A549 treated with RU486 at 1 μM for 4 hours (cell line): ENCODE measurements at places on chromosomes 7 and 10. TPM values are rescaled to one million over a fixed set of nuclear protein-coding genes. Genes with fewer than 3 reads are reported as not detected.

SPDYE5 gene
- not detected in 5 replicates for total RNA-seq

TEX47 gene
- total RNA-seq: not detected in 5 replicates

NPC1L1 gene
- total RNA-seq: 0.05 to 0.14 TPM (median 0.06 TPM) in 5 replicates

OGDH gene
- total RNA-seq: 25.8 to 28.8 TPM (median 27.5 TPM) in 5 replicates

BMPER gene
- 6.3 to 8.6 TPM (median 7.3 TPM) in 5 replicates for total RNA-seq

ASZ1 gene
- total RNA-seq: not detected in 5 replicates

FKBP6 gene
- not detected in 5 replicates for total RNA-seq

CHAT gene
- total RNA-seq: not detected in 5 replicates

RPP30 gene
- total RNA-seq: 45.3 to 53.0 TPM (median 50.1 TPM) in 5 replicates

MMP21 gene
- 0.05 TPM in 1 of 5 replicates, not detected in the others for total RNA-seq

WNT8B gene
- total RNA-seq: 0.08 TPM in 1 of 5 replicates, not detected in the others

ELFN1 gene
- 0.32 to 0.59 TPM (median 0.39 TPM) in 5 replicates for total RNA-seq

ASB10 gene
- not detected in 5 replicates for total RNA-seq

ANKRD7 gene
- 0.17 to 0.66 TPM (median 0.22 TPM) in 4 of 5 replicates, not detected in the other for total RNA-seq

TUBB8 gene
- 0.18 TPM in 1 of 5 replicates, not detected in the others for total RNA-seq

OPN1SW gene
- total RNA-seq: not detected in 5 replicates

LBX1 gene
- not detected in 5 replicates for total RNA-seq

SLC13A1 gene
- not detected in 5 replicates for total RNA-seq

LOXL4 gene
- 1.1 to 1.6 TPM (median 1.3 TPM) in 5 replicates for total RNA-seq

SPACDR gene
- 0.21 to 0.98 TPM (median 0.66 TPM) in 5 replicates for total RNA-seq

STX1A gene
- 58.5 to 80.4 TPM (median 70.2 TPM) in 5 replicates for total RNA-seq
